ENCODE measurements at places on chromosomes 11 and 22.

GRCh38 chr11:57340039-57340615, 2.0 kb downstream of the P2RX3 start:
- no peak for DNase-seq

- no peak for DNase-seq
These were observed 15.9 kb upstream of the HYLS1 start for GRCh38 chr11:125871391-125872137.

GRCh38 chr11:10329356-10329755, 24.5 kb downstream of the ADM start:
- DNase-seq, result no peak

DNA sequence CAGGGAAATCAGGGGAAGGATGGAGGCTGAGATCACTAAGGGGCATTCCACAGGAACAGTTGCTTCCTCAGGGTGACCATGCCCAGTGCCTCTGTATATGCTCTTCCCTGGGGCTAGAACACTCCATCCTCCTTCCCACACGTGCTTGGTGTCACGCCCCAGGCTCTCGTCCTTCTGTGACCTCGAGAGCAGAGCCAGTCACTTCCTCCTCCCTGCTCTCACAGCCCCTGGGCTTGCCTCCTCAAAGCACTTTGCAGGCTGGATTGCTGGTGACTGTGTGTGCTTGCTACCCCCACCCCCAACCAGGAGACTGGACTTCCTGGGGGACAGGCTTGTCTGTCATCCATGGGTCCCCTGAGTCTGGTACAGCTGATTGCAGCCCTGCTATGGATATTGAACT, 56.5 kb upstream of the AMPD3 start:
- no peak for DNase-seq

GRCh38 chr11:120877746-120878365, 146.0 kb upstream of the TBCEL start:
- DNase-seq, result no peak

DNA sequence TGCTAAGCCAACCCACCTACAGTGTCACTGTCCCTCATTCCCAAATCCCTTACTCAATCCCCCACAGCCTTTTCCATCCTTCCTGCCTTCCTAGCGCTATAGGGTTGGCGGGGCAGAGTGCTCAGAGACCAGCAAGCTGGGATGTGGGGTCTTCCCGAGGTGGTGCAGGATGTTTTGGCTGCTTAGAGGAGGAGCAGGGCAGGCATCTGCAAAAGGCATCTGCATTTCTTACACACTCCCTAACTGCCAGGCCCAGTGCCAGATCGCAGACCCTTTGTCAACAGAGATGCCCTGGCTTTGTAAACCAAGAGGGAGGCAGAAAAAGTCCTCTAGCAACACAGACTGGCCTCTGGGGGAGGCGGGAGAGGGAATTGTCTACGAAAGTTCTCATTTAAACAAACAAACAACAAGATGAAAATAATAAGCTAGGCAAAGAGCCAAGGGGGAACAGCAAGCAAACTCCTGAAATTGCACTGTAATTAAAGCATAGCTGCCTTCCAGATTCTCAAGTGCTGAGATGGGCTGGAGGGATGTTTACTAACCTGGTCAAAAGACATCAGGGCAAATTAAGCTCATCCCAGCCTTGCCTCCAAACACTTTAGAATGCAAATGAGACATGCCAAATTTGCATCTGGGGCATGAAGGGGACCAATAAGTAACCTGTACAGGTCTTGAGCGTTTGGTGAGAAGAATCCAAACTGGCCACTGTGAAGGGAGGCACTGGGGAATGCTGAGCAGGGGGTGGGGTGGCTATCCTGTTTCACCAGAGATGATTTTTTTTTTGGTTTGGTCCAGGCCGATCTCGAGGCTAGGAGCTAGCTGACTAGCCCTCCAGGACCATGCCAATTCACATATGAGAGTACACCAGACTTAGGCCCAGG, 38.1 kb upstream of the ADA2 start:
- DNase-seq, result no peak

- no peak for DNase-seq
These were observed 2.0 kb upstream of the SOX10 start for GRCh38 chr22:37986371-37986770.

DNA sequence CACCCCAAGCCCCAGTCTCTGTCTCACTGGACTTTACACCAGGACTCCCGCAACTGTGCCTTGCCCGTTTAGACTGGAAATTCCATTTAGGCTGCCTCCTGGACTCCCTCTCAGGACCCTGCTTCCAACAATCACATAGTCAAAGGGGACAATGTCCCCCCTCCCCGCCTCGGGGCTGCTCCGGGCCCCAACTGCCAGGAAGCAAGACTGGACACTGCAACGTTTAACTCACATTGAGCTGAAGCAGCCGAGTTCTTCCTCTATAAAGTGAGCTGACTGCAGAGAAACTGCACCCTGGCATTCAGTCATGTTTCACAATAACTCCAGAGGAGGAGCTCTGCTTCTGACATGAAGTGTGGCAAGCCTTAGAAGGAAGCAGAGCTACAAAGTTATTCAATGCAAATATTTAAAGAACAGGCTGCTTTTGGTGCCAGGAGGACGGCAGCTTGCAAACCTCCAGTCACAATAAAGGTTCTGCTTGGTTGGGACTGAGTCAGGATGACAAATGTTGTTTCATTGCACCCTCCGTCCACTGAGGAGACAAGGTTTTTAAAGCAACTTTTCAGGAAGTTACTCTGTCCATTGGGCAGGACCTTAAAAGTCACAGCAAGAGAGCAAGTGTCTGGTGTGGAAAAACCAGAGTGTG, 19.9 kb downstream of the PACSIN2 start:
- DNase-seq, result no peak

DNA sequence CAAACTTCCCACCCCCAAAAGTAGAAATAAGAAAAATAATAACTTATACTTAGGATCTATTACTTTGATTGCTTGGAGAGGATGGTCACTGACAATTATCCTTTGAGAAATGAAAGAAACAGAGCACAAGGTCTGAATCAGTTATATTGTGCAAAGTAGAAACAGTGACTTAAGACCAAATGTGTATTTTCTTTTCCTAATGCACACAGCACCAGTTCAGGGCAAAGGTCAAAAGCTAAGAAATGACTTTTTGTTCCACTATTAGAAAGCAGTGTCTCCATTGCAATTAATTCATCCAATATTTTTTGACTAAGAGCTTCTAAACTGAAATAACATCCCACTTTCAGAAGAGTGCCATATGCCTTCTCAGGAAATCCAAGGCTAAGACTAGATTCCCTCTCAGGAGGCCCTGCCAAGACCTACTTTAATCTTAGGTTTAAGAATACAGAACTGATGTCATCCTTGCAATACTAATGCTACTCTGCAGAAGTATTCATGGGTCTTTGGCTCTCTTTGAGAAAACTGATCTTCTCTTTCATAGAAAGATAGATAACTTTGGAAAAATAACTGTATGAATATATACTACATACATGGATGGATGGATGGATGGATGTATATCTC, 147.0 kb downstream of the APOL5 start:
- DNase-seq, result no peak

Data from activated CD4-positive, CD25-positive, alpha-beta regulatory T cell treated with anti-CD3 and anti-CD28 coated beads, Interleukin-2, amount 50 U/mL, for 72 hours (primary cell).